Activated CD8-positive, alpha-beta T cell treated with anti-CD3 and anti-CD28 coated beads, Interleukin-2, amount 10 ng/mL, durations not matched to agents 7 days and 5 days (primary cell): ENCODE measurements at places on chromosomes 1 and 21.
A peak's percentile ranks its signal among the peaks of the same experiment; 100 is the strongest.

- DNase-seq, result no peak
Measured at GRCh38 chr1:115242543-115242942, 95.5 kb downstream of the NGF start.

DNA sequence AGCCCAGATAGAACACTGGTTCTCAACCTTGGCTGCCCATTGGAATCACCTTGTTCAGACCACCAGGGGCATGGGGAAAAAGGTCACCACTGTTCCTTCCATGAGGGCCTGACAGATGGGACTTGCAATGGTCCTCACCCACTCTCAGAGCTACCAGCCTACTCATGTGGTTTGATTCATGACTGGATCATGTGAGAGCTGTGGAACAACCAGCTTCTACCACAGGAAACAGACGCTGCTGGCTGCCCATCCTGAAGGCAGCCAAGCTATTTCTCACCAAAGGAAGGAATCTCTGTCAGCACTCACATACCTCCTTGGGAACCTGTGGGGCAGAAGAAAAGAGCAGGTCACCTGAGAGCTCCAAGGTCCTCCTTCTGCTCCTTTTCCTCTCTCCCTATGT, 53.6 kb downstream of the CAPN8 start:
- no peak for DNase-seq

DNA sequence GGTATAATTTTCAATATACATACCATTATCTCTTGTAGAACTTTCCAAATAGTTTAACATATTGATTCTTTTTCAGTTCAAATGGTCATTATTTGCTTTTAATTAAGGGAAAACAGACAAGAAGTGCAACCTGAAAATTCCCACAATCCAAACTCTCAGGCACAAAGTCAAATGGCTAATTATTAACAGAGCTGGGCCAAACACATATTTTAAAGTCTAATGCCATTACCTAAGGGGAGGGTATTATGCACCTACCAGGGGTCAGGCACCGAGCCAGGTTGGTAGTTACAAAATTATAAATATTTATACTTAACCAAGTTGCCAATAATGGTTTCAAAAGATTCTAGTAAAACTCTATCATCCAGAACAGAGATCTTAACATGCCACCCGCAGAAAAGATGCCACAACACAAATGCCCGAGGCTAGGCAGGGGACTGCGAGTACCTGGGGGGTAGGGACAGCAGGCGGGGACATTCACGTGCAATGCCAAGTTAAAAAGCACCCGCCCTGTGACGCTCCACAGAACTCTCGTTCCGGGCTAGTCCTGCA, 15.0 kb downstream of the LBR start:
- DNase-seq, result no peak

DNA sequence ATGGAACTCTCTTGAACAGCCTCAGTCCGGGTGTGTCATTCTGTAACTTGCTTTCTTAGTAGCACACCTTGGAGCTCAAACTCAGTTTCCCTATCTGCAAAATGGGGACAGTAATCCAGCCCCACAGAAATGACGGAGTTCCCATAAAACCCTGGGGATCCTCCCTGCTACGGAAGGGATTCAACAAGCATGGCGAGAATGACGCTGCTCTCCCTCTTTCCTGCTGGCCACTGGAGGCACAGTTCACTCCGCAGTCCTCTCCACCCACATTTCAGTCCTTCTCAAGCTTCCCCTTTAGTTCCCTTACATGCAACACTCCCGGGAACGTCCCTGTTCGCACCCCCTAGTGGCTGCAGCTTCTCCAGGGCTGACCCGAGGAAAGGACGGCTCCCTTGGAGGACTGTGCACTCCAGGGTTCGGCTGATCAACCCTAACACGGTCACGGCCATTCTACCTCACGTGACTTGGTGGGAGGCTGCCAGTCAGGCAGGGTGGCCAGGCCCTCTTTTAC, 20.6 kb downstream of the RUNX3 start:
- DNase-seq, result no peak

DNA sequence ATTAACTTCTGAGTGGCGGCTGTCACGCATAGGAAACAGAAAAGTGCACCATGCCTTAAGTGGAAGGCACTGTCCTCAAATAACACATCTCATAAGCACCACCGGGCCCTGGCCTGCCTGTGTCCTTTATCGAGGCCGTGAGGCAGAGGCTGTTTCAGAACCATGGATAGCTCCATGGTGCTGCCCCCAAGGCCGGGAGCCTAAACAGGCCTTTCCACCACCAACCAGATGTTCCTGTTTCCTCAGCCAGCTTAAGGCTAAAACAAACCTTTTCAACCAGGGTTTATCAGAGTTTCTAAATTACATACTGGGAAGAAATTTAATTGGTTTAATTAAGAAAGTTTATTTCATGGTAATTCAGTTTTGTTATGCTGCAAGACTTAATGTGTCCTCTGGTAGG, 114.4 kb downstream of the DMRTA2 start:
- DNase-seq, result peak; percentile 47

DNA sequence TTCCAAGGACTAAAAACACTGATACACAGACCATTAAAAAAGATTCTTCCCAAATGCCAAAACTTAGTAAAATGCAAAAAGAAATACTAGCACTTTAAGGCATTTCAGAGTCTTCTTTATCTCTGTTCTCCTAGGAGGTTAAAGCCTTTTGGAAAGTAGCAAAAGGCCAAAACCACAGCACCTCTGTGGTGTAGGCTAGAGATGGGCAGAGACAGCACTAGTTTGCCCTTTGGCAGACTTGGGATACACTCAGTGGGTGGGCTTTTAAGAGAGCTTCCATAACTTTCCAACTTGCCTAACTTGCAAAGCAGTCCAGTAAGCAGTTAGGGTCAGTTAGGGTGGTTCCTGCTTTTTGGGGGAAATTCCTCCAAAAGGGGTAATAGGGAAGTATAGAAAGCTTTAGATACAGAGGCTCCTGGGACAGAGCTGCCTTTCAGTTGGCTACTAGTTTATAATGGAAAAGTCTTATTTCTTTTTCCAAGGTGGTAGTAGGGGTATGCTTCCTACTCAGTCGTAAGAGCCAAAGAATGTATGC, 17.9 kb upstream of the PTCH2 start:
- DNase-seq, result no peak

GRCh38 chr1:24955161-24955560, 25.1 kb upstream of the RUNX3 start:
- peak; percentile 90 for DNase-seq

DNA sequence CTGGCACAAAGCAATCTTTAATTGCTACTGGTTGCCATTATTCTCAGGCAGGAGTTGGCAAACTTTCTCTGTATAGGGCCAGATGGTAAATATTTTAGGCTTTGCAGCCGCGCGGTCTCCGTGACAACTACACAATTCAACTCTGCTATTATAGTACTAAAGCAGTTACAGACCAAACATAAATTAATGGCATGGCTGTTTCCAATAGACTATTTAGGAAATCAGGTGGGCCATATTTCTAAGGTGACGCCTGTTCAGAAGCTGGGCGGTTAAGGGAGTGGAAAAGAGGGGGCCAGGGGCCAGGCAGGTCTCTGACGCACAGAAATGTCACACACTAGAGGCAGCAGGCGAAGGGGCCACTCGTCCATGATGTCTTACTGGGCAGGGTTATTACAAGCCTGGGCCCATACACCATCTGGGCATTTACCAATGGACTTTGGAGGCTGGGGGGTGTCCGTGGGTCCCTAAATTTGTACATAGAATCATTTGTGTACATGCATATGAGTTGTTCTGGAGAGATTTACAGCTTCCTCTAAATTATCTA, 80.1 kb downstream of the STUM start:
- DNase-seq, result no peak

GRCh38 chr1:21317035-21317689, 26.9 kb upstream of the ECE1 start:
- DNase-seq, result no peak

DNA sequence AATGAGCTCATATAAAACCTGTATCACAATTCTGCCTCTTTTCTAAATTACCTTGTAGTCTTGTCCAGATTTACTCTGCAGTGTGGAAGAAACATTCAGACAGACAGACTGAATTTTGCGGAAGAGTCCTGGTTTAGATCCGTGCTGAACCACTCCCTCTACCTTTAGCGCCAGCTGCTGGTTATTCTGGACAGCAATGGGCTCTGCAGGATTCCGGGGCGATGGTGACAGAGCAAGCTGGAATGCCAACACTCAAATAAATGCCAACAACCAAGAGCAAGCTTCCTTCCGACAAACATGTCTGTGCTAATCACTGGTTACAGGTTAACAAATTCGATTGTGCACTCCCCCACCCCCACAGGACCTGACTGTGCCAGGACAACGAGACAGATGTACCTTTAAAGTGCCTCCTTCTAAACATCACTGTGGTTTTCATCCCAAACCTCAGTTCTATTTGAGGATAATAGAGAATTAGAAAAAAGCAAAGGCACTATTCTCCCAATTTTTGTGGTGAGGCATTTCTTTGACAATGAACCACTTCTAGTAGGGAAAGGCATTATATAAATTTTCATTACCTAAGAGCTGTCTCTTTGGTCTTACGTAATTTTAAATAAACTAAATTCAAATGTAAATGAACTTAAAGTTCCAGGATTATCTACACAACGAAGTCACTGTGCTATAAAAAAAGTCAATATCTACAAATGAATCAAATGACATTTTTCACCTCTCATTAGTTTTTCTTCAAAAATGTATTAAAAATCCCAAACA, 90.4 kb downstream of the INTS7 start:
- no peak for DNase-seq

- no peak for DNase-seq
Measured at GRCh38 chr1:56566061-56566744, 13.2 kb downstream of the PLPP3 start.

- no peak for DNase-seq
Measured at GRCh38 chr1:37734629-37735591, 30.0 kb downstream of the EPHA10 start.

DNA sequence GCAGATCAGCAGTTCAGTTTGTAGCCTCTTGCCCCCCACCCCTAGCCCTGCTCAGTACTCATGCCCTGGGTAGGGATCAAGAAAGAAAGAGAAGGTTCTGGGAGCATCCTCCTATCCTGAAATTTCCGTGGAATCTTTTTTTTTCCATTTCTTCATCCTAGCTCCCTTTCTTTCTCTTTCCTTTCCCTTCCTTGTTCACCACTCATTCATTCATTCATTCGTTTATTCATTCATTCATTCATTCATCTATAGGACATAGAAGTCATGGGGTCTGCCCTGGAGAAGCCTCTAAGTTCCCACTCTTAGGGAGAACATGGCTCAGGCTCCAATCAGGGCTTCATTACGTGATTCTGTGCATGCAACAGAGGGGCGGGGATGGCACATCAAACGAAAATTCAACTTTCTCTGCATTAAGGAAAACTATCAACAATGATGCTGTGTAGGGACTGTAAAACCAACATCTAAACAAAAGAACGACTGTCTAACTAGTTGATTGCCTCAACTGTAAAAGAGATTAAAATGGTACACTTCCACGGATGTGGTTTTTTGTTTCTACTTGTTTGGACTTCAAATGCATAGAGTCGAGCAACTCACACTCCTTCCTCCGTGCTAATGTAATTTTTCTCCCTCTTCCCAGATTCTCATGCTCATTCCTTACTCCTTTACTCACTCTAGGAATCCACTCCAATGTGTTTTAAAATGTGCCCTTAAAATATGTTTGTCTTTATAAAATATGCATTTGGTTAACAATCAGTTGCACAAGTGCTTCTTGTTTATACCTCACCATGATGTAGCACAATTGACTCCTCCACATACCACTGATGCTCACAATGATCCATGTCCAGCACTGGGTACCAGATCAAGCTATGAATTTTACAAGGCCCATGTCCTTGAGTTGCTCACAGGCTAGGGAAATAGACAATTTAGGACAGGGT, 101.2 kb upstream of the SLC2A1 start:
- DNase-seq, result no peak

DNA sequence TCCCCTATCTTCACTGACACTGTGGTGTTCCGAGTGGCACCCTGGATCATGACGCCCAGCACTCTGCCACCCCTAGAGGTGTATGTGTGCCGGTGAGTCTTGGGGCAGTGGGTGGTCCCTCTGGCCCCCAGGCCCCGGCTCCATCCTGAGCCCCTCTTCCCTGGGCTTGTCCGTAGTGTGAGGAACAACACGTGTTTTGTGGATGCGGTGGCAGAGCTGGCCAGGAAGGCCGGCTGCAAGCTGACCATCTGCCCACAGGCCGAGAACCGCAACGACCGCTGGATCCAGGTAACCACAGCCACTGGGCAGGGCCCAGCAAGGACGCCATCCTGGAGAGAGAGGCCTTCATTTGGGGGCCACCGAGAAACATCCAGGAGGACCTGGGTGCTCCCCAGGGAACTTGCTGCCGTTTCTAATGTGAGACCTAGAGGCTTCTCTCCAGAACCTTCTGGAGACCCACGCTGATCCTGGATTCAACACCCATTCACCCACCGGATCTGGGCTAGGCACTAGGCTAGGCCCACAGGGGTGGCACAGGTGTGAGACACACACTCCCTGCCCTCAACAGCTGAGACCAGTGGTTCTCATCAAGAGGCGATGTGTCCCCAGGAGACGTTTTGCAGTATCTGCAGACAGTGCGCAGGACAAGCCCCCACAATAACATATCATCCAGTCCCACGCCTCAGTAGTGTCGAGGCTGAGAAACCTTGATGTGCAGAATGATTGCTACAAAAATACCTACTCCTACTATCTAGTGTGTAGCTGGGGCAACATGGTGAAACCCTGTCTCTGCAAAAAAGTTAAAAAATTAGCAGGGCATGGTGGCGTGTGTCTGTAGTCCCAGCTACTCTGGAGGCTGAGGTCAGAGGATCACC, 22.2 kb downstream of the PADI3 start:
- DNase-seq, result no peak

- DNase-seq, result no peak
Measured at GRCh38 chr1:56363007-56363770, 216.2 kb downstream of the PLPP3 start.

- no peak for DNase-seq
Measured at GRCh38 chr1:182175361-182175931, 113.9 kb upstream of the ZNF648 start.

GRCh38 chr21:16211339-16212303, 481.8 kb downstream of the USP25 start:
- no peak for DNase-seq

DNA sequence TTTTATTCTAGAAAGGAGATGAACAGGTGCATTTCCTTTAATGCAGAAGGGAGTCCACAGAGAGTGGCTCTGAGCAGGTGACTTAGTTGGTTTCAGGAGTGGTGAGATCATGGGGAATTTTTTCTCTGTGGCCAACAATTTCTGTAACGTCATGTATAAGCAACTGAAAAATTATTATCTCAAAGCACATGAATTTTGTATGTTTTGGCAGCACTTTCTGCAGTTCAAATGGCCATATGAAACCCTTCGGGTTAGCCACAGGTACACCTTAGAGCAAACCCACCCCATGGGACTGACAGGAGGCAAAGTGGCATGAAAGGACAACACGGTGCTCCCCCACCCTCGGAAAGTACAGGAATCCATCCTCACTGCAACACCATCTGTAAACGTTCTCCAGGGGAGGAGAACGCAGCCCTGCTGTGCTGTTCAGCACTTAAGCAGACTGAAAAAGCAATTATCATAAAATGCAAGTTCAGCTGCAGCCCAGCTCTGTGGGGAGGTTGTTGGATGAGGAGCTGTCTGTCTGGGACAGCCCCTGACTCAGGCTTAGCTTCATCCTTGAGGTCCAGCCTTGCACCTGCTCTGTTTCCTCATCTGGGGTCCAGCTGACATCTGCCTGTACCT, 55.8 kb upstream of the CLDN14 start:
- no peak for DNase-seq
